A549 treated with dexamethasone at 1 μM for 4 hours (cell line): ENCODE measurements at places on chromosomes 3 and 15. TPM values are rescaled to one million over a fixed set of nuclear protein-coding genes. Genes with fewer than 3 reads are reported as not detected.

TFDP2 gene
- total RNA-seq: 15.9 to 22.3 TPM (median 17.1 TPM) in 5 replicates

PLAAT1 gene
- total RNA-seq: 0.09 to 0.16 TPM in 2 of 5 replicates, not detected in the others

HEG1 gene
- total RNA-seq: 10.9 to 19.8 TPM (median 16.9 TPM) in 5 replicates

PLD1 gene
- 6.5 to 8.1 TPM (median 7.9 TPM) in 5 replicates for total RNA-seq
